ENCODE measurements at places on chromosomes 1 and 21.
A peak's percentile ranks its signal among the peaks of the same experiment; 100 is the strongest.

DNA sequence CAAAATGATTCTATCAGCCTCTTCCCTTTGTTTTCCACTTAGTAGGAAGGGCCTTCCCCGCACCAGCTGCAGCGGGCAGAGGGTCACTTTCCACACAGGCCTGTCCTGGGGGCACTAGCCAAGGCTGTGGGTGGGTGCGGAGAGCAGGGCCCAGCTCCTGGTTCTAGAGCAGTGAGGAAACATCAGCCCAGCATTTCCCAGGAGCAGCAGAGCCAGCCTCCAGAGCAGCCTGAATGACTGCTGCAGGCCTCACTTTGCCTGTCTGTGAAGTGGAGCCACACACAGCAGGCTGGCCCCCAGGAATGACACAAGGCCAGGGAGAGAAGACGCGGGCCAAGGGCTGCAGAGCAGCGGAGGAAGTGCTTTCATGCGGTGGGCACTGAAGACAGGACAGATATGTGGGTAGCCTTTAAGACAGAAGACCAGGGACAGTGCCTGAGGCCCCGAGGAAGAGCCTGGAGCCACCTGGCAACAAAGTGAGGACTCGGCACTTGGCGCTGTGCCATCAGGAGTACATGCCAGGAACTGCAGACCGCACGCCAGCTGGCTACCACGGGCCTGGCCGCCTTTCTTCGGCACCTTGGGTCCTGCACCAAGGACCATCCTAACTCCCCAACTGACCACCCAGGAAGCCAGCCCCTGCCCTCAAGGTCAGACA is 42.0 kb downstream of the ACOT7 start:
- DNase-seq = no peak

- no peak for DNase-seq
Observed at GRCh38 chr1:119327450-119328155, 41.0 kb upstream of the HAO2 start.

GRCh38 chr1:10947691-10948462 is 64.6 kb upstream of the TARDBP start:
- no peak for DNase-seq

GRCh38 chr1:11417162-11417561 is 61.8 kb upstream of the DISP3 start:
- DNase-seq = no peak

DNA sequence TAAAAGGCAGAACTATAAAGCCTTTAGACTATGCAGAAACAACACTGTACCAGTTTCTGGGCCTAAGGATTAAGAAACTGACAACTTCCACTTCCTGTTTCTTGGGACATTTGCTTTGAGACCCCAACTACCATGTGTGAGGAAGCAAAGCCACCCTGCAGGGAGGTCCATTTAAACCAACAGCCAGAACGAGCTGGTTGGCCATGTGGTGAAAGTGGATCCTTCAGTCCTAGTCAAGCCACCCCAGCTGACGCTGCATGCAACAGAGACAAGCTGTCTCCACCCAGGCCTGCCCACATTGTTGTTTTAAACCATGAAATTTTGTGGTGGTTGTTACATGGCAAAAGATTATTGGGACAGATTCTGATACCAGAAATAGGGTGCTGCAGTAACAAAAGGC is 31.8 kb upstream of the SLFNL1 start:
- DNase-seq = no peak

DNA sequence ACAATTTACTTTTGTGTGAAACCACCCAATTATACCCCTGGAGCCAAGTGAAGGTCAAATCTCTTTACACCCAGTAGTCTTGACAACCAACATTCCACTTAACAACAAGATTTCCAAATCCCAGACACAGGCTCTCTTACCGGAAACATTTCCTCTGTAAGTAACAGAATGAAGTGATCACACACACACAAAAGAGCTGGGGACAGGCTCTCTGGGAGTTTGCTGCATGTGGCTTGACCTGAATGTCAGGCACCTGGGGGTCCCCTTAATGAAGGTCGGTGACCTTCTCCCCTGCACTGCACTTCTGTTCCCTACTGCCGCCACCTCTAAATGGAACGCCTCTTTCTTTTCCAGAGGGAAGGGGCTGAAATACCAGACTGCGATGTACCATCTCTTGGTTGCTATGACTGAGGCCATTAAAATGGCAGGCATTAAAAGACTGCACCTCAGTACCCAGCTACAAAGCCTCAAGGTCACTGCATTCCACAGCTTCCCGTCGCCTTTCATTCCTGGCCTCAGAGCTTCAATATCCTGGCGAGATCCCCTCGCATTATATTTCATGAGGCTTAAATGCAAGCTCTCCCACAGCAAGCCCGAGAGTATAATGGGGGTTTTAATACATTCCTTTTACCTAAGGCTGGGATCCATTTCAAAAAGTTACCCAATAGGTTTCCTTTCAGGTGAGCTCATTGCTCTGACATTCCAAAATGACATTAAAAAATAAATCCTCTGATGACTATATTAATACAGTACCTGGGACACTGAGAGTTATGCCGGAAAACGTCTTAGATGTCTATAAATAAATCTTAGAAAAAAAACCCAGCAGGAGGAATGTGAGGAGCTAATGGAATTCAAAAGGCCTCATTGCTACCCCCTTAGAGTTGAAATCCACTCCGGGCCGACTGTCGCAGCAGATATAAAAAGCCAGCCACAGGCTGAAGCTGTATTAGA is 90.9 kb upstream of the DIRAS3 start:
- DNase-seq = no peak

- peak; percentile 32 for DNase-seq
Observed at GRCh38 chr1:151993084-151993733, 450 bp downstream of the S100A10 start.

DNA sequence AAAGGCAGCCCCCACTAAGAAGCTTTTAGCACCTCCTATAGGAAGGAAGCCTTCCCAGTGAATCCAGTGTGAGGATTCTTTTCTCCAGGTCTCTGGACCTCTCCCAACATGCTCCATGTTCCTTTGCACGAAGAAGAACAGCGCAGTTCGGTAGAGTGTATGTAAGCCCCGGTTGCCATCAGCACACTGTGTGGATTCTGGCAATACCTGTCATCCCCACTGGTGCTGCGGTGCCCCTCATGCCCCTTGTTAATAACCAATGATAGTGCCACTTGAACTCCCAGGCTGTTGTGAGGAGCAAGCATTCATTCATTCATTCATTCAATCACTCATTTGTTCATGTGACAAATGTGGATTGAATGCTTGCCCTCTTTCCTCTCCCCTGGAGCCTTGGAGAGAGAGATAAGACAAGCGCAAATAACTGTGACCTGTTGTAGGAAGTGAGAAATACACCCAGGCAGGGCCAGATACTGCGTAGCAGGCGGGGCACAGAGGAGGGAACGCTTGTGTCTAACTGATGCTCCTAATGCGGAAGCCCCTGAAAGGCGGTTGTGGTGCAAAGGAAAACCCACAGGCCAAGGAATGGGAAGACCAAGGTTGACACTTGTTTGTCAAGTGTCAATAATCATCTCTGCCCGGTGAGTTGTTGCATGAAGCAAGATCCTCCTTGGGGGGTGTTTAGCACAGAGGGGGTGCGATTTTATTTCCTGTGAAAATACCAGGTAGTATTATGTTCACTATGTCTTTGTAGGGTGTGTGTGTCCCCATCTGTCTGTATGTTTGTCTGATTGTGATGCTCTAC is 9.8 kb downstream of the LGR6 start:
- no peak for DNase-seq

DNA sequence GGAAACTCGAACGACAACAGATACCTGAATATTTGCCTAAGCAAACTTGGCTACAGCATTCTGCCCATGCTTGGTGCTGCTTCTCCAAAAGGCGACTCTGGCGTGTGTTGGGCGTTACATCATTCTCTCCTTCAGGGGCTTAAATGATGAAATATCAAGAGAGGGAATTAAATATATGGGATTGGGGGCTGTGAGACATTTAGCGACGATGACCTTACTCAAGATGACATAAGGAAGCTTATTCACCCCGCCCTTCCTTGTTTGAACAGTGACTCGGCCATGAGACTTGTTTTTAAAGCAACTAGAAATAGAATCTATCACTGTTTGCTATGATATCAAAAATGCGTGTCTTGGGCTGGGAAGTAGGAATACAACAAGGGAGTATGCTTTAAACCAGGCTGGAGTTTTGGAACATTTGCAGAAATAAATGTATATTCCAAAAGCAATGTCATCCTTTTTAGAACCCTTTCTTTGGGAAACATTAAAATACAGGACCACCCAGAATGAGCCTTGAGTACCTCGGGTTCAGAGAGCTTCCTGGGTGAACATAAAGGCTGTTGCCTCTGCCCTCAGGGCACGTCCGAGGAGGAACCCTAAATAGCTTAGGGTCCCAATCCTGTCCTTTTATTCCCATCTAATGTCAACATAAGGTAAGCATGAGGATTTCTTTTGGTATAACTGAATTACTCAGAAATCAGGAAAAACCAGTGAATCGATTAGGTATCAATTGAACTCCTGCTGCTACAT is 123.3 kb upstream of the SLC45A1 start:
- no peak for DNase-seq

- DNase-seq = no peak
Observed at GRCh38 chr1:246709835-246710234, 14.4 kb upstream of the SCCPDH start.

DNA sequence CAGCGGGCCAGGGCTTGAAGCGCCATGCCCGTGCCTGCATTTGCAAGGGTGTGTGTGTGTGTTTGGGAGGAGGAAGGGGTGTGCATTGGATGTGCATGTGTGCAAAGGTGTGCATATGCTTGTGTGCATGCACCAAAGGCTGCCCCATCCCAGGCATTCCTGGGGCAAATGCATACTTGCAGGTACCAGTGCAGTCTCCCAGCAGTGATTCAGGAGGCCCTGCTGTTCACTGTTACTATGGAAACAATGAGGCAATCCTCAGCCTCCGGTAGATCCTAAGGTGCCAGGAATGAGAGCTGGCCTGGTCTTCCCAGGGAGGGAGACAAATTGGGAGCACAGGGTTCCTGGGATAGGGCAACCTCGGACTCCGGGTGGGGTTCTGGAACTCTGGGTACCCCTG is 7.5 kb upstream of the FNDC5 start:
- no peak for DNase-seq

DNA sequence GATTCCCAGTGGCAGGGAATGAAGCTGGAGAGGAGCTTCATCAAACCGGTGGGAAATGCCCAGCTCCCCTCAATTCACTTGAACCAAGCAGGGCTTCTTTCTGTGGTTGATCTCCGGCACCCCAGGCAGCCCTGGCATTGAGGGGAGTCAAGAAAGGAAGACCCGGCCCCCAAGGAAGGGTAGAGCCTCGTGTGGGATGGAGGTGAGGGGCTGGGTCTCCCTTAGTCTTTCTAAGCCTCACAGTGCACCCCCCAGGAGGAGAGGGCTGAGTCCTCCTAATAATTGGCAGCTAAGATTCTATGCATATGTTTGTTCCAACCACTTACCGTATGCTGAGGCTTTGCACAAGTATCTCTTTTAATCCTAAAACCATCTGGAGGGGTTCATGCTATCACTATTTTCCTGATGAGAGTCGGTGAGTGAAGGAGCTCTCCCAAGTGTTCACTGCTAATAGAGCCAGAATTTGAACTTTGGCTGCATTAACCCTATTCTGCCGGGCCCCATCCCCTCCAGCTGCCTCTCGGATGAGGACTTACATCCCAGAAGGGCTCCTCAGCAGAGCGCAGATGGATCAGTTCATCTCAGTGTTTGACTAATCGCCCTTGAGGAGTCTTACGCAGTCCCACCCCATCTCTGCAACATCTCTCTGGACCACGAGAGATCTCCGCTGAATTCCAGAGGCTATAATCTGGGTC is 33.1 kb upstream of the TMEM51 start:
- DNase-seq = no peak

DNA sequence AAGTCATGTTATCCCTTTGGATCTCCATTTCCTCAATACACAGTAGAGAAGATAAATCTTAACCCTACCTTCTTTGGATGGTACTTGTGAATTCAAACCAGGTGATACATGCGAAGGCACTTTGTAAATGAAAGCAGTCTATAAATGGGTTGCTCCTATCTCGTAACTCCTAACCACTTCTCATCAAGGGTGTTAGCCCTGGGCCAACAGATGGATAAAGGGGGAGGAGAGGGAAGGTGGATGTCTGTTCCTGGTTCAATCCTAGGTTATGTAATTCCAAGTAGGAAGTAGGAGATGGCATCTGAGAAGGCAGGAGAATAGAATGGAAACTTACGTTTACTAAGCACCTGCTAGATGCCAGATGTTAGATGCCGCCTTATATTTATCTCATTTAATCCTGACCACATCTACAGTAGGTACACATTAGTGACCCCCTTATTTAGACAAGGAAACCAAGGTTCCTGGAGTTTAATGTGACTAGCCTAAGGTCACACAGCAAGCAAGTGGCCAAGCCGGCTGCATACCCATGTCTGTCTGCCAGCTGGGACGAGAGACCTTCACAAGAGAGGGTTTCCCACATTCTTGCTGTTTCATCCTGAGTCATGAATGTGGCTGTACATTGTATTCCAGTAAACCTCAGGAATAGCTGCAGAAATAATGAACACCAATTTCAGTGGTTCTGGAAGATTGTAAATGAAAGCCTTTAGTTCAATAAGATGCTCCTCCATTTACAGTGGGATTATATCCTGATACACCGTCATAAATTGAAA is 47.7 kb downstream of the ELAVL4 start:
- no peak for DNase-seq

DNA sequence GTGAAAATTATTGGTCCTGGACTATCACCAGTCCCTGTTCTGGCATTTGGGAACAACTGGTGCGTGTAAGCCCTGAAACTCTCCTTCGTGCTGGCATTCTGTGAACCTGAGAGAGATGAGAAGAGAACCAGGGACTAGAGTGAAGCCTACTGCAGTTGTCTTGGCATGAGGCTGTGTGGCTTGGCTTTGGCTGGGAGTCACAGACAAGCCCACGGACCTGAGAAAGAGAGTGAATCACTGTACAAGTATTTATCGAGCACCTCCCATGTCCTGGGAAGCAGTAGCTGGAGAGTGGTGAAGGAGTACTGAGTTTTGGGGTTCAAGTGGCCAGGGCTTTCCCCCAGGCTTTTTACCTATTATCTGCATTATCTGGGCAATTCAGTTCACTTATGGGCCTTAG is 63.3 kb downstream of the FGGY start:
- no peak for DNase-seq

DNA sequence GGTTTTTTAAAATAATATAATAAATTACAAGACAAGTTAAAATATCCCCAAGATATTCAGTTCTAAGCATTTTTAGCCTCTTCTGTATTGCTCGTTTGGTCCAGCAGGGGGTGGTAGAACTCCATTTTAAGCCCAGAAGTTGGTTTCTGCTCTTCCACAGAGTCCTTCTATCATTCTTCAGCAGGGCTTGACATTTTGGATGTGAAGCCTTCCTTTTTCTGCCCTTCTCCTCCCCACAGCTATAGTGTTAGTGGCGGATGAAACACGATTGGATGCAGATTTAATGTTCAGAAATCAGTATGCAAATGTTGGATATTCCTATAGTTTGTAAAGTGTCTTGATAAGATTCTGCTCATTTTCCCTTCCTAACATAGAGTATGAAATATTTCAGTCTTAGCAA is 1.4 kb downstream of the NCAM2 start:
- no peak for DNase-seq

DNA sequence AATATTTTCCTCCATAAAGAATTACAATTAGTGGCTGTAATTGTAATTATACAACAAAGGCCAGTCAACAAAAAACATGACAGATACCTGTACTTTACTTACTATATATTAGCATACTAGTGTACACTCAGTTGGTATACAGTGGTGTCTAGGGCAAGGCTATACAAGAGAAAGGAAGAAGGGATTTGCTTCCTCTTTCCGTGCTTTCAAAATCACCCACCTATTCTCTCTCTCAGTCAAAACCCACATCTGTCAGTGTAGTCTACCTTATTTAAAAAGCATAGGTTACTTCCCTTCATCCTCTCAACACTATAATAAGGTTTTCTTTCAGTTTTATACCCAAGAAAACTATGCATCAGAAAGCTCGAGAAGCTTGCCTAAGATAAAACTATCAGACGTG is 355.8 kb upstream of the NR5A2 start:
- DNase-seq = no peak
